ENCODE measurements at places on chromosomes 5 and 9.

DNA sequence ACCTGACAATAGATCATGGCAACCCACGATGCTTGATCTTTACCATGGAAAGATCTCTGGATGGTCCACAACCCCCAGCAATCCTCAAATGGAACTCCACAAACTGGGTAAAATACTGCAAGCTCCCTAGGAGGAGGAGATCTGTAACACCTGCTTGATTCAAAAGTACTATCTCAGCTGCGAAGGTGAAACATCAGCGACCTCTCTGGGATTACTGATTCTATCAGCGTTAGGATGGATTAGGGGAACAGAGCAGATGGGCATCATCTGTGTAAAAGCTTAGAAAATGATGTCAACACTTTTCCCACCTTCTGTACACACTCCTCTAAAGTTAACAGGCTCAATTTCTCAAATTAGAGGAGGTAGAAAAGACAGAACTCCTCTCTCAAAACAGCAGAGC lies 31.5 kb upstream of the TRPC7 start:
- no peak for DNase-seq

GRCh38 chr5:175696139-175696854 lies 38.4 kb downstream of the HRH2 start:
- peak; percentile 5 for DNase-seq

DNA sequence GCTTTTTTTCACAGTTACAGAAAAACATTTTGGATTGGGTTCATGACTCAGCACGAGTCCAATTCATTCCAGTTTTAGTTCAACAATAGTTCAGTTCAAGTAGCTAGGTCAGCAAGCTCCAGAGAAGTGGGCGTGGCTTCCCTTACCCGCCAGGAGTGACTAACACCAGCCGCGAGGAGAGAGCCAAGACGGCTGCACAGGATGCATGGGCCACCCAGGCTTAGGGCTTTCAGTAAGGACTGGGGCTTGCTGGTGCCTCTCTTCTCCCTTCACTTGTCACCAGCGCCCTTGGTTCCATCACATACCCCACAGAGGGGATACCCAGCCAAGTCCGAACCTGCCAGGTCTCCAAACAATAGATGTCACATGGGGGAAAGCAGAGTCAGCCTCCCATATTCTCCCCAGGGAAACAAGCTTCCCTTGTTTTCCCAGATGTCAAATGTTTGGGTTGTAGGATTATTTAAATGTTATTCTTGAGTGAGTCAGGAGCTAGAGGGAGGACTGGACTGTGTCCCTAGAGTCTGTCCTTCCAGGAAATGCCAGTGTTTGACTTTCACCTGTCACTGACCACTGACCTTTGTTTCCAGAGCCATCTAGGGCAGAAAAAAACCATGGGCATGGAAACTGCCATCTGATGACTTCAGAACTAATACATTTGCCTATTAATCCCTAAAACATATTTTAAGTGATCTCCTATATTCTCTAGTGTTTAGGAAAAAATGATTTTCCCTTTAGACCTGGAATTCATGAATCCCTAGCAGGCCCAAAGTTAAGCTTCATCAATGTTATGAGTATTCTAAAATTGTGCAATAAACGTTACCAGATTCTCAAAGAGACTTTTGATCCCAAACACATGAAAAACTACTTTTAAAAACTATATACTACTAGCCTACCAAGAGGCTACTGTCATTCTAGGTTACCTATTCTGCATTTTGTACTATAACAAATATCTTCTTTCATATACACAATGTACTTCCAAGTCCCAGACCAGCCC lies 51.9 kb downstream of the NIPAL4 start:
- peak; percentile 94 for DNase-seq

GRCh38 chr9:113056191-113057106 lies at the start of gene ZFP37:
ZFP37 (minus strand) TSS chr9:113056724; CDS start chr9:113056688, 36 bp downstream.
- peak; percentile 92 for DNase-seq

GRCh38 chr9:97710356-97711222 lies 13.4 kb upstream of the XPA start:
- DNase-seq = peak; percentile 33
